GOT3 (cell line): ENCODE measurements at places on chromosomes 3 and 15.

GRCh38 chr3:12970684-12971083 lies 102.5 kb downstream of the IQSEC1 start:
- no peak for DNase-seq

GRCh38 chr3:179438841-179439240 lies 12.4 kb downstream of the GNB4 start:
- DNase-seq, result no peak

DNA sequence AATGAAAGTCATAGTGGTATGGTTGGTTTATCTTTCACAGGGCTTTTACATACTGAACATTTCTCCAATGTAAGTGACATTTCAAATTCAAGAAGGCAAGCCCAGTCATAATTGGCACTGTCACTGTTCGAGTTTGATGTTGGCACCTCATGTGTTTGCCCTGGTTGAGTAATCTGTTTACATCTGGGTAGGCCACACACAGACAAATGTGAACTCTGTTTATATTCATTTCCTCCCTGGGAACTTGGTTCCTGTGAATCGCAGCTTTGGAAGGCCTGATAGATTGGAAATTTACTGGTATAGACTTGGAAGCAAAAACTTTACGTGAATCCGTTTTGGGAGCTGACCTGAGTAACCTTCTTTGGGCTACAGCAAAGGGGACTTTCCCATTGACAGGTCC lies 395.2 kb upstream of the AZI2 start:
- DNase-seq, result no peak

- no peak for DNase-seq
These were observed 366.3 kb downstream of the TIGIT start for GRCh38 chr3:114660124-114660523.

DNA sequence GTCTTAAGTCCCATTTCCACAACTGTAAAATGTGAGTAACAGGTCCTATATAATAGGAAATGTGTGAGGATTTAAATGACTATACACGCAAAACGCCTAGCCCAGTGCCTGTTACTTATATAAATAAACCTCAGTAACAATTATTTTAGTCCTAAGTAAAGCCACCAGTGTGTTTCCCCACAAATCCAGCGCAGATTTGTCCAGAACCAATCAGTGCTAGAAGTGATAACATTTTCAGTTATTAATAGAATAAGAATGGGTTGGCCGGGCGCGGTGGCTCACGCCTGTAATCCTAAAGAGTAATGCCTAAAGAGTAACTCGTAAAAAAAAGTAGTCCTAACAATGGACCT lies 561 bp downstream of the RPAP1 start:
- no peak for DNase-seq

DNA sequence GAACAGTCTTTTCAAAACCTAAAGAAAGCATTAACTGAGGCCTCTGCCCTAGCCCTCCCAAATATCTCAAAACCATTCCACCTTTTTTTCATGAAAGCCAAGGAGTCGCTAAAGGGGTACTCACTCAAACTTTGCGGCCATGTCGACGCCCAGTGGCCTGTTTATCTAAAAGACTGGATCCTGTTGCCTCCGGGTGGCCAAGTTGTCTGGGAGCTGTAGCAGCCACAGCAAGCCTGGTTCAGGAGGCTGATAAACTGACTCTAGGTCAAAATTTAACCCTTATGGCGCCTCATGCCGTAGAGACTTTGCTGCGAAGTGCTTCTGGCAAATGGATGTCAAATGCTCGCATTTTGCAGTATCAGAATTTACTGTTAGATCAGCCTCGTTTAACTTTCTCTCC lies 39.5 kb downstream of the ZBTB11 start:
- DNase-seq, result no peak

- DNase-seq, result peak; percentile 21
These were observed 154.0 kb downstream of the ADAMTS9 start for GRCh38 chr3:64533617-64534317.

- no peak for DNase-seq
These were observed 31.6 kb downstream of the CACNA1D start for GRCh38 chr3:53525765-53526703.

DNA sequence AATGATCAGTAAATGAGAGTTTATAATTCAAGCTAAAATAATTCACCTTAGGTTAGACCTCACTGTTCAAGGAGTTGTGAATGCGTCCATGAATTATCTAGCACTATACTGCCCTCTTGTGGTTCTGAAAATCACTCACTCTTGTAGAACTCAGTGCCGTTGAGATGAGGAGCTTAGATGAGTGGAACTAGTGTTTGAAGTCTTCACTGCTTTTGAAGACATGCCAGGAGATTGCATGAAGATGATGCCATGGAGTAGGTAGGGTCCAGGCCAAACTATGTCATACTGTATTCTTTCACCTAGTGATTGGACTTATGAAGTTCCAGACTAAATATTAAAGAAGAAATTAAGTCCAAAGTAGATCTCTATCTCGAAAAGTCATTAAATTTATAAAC lies 28.8 kb downstream of the LYSMD4 start:
- no peak for DNase-seq

DNA sequence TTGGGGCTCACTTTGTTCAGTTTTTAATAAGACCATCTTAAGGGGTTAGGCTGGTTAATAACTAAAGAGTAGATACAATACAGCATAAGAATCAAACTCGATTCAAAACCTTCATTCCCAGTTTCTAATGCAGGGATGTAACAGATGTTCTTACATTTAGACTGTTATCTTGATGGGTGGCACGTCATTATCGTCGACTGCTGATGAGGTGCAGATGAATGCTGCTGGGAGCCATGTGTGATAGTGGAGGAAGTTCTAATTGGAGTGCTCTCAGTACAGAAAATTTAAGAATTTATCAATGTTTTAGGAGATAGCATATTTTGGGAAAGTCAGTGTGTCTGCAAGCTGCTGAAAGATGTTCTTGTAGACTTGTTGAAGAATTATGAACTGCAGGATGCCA lies 331.5 kb downstream of the PTPRG start:
- no peak for DNase-seq
